Activated CD4-positive, alpha-beta T cell treated with anti-CD3 and anti-CD28 coated beads, Interleukin-2, amount 50 U/mL, for 48 hours (primary cell): ENCODE measurements at places on chromosomes 12 and 14.
A peak's percentile ranks its signal among the peaks of the same experiment; 100 is the strongest.

GRCh38 chr14:52003324-52003723 lies 14.0 kb downstream of the RTRAF start:
- no peak for DNase-seq

DNA sequence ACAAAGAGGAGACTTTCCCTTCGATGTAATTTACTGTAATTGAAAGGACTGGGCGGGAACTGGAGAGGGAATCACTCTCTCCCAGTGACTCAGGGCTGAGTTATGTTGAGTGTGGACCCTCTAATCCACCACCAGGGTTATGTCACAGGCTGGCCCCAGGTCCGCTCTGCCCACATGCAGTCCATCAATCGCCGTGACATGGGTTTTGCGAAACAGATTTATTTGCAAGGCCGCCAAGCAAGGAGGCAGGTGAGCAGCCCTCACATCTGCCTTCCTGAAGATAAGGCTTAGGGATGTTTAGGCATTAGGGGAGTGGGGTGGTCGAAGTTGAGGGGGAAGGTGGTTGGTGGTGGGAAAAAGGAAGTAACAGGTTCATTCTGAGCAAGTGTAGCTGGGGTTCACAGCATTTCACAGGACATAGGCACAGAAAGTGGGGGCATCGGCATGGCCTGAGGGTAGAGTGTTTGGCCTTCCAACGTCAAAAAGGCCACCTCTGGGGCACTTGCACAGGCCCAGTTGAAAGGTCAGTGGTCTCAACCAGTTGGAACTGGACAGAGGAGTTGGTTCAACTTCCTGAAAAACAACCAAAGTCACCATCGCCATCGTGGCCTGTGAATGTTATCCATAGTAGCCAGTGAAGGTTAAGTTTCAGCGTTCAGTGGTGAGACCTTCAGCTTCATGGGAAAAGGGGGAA lies 66.9 kb downstream of the DNAH10 start:
- DNase-seq = no peak

GRCh38 chr12:93706824-93707223 lies 29.6 kb downstream of the CRADD start:
- no peak for DNase-seq

- DNase-seq = no peak
Measured at GRCh38 chr14:61486930-61487495, 165.6 kb downstream of the PRKCH start.

DNA sequence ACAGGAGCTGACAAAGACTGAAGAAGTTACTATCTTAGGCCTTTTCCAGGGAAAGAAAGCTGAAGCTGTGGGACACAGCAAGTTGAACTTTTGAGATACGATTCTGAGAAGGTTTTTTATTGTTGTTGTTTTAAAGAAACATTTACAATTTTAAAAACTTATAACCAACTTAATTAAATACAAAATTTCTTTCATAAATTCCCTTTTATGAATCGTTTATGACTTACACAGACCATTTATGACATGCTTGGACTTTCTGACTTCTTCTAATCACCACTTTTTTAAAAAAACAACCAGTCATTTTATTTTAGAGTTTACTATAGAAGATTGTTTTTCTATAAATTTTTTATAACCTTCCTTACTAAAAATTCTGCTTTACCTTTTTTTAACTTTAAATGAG lies 68.7 kb downstream of the DHRS2 start:
- DNase-seq = no peak

GRCh38 chr12:87196321-87196720 lies 832.9 kb downstream of the C12orf50 start:
- DNase-seq = no peak

DNA sequence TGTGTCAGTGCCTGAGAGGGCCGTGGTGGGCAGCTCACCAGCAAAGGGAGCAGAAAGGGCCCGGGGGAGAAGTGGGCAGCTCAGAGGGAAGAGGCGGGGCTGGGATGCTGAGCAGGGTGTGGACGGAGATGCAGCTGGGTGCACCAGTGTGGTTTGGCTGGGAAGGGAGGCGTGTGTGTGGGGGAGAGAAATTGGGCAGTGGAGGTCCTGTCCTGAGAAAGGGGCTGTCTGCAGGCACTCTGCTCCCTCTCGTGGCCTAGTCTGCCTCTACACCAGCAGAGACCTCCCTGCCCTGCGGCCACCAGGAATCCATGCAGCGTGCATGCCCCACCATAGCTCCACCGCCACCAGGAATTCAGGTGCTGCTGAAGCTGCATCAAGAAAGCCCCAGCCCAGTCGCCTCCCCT lies 6.4 kb downstream of the TMEM121 start:
- DNase-seq = no peak

DNA sequence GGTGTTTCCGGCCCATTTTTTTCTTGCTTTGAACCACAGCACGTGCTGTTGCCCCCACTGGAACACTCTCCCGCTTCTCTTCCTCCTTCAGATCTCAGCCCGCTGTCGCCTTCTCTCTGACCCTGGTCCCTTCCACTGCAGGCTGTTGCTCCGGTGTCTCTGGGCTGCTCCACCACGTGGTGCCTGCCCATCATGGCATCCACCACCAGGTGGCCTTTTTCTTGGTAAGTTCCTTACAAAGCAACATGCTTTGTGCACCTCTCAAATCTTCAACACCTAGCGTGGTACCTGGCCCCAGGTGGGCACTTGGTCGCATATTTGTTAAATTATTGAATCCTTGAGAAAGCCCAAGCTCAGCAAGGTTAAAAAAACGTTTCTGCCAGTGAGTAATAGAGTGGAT lies 19.1 kb downstream of the TUNAR start:
- peak; percentile 22 for DNase-seq

GRCh38 chr12:42570076-42570475 lies 19.5 kb downstream of the PRICKLE1 start:
- no peak for DNase-seq

DNA sequence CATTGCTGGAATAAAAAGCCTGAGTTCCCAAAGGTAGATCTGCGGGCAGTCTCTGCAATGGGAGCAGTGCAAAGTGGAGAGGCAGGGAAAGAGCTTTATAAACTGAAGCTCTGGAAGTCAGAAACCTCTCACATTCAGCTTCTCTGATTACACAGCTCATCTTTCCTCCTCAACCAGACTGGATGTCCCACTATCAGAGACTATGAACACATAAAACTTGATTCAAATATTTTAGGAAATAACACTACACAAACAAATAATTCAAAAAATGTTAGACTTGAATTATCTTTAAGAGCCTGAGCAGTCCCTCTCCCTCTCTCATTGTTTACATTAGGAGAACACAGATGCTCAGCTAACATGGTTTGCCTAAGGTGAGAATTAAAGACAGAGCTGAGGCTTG lies 72.9 kb downstream of the DENND5B start:
- no peak for DNase-seq

DNA sequence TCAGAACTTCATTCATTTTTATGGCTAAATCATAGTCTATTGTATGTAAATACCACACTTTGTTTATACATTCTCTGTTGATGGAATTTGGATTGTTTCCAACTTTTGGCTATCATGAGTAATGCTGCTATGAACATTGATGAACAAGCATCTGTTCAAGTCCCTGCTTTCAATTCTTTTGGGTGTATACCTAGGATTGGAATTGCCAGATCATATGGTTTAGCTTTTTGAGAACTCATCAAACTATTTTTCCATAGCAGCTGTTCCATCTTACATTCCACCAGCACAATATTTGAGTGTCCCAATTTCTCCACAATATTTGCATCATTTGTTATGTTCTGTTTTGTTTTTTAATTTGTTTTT lies 52.3 kb upstream of the CCND2 start:
- DNase-seq = no peak

- peak; percentile 74 for DNase-seq
Measured at GRCh38 chr12:124609041-124609989, 41.9 kb upstream of the NCOR2 start.

DNA sequence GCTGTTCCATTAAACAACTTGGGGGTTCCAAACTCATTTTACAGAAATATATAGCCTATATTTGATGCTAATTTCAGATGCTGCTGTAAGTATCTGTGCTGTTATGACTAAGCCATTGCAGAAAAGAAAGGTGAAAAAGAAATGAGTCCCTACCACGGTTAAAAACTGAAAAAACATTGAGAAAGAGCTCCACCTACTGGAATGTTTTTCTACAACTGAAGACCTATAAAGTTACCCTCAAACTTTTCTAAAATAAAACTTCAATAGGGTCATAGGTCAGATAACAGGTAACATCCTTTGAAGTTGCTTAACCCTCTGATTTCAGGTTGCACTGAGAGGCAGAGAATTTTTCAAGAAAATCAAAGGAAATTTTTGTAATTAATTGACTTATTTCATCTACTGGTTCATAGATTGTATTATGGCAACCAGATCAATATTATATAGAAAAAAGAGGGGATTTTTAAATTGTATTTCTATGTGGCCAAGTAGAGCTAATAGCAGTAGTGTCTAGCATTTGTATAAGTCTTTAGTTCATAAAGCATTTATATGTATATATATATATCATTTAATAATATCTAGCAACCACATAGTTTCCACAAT lies 279.9 kb downstream of the RPS29 start:
- DNase-seq = no peak

GRCh38 chr12:108773798-108774788 lies 42.8 kb upstream of the CORO1C start:
- DNase-seq = no peak

GRCh38 chr14:54676812-54677708 lies 110.1 kb downstream of the SAMD4A start:
- no peak for DNase-seq

DNA sequence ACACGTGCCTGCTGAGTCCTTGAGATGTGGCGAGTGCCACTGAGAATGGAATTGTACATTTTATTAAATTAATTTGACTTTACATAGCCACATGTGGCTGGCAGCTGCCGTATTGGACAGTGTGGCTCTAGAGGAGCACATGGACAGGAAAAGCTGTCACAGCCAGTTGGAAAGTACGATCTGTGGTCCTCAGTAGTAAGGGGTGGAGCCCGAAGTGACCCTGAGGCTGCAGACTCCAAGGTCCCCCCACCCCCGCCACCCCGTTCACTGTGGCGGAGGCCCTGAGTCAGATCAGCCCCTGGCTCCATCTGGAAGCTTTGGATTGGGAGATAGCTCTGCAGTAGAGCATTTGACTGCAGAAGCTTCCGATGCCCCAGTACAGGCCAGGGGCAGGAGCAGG lies 25.8 kb upstream of the BEGAIN start:
- DNase-seq = no peak

DNA sequence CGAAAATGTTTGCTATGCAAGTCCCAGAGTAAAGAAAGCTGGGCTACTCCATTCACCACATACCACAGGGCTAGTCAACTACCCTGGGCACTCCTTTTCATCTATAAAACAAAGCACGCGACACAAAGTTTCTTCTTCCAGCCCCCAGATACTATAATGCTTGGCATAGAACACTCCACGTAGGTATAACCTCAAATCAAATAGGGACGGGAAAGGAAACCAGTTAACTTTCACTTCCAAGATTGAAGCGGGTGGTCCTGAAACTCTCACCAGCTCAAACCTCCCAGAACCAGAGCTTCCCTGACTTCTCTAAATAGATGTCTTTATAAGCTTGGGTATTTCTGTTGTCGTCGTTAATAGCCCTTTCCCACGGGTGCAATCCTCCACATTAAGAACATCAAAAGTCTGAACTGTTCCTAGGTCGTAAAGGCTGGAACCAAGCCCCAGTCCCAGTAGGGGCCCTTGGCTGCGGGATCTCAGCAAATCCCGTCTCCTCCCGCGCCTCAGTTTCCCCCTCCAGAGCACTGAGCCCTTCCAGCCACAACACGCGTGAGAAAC lies 647 bp downstream of the LGMN start:
- no peak for DNase-seq

- DNase-seq = no peak
Measured at GRCh38 chr14:28635387-28635786, 131.2 kb upstream of the FOXG1 start.

DNA sequence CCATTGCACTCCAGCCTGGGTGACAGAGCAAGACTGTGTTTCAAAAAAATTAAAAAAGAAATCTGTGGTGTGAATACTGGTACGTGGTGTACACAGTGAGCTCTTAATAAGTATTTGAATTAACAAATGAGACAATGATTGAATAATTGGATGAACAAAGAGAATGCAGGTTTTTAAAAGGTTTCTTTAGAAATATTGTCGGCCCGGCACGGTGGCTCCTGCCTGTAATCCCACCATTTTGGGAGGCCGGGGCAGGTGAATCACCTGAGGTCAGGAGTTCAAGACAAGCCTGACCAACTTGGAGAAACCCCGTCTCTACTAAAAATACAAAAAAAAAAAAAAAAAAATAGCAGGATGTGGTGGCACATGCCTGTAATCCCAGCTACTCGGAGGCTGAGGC lies 6.6 kb downstream of the HIF1A start:
- no peak for DNase-seq

DNA sequence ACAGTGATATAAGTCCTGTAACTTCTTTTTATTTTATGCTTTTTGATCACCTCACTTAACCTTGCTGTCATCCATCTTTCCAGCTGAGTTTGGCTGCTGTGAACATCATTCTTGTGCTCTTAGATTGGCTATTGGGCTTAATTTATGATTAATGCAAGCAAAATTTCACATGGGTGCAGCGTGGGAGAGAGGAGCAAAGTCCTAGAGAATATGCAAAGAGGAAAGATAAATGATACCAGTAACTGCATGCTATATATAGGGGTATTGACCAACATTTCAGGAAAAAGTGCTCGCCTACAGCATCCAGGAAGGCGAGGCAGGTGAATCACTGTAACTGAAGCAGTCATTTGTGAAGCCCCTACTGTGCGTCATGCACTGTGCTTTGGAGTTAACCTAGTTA lies 153.1 kb downstream of the TMTC2 start:
- DNase-seq = no peak

DNA sequence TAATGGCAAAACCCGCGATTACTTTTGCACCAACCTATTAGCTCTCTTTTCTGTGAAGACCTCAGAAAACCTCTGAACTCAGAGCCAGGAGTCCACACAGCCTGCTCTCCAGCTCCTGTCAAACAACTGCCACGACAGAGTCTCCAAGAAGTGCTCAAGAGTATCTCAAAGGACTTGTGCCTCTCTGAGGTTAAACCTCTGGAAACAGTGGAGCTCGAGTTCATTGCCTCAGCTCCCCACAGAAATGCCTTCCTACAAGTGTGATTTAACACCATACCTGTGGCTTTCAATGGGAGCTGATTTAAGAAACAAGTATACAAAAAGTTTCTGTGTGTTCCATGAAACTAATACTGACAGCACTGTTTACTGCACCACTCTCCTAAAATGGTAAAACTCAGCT lies 20.1 kb downstream of the ACTN1 start:
- DNase-seq = no peak

DNA sequence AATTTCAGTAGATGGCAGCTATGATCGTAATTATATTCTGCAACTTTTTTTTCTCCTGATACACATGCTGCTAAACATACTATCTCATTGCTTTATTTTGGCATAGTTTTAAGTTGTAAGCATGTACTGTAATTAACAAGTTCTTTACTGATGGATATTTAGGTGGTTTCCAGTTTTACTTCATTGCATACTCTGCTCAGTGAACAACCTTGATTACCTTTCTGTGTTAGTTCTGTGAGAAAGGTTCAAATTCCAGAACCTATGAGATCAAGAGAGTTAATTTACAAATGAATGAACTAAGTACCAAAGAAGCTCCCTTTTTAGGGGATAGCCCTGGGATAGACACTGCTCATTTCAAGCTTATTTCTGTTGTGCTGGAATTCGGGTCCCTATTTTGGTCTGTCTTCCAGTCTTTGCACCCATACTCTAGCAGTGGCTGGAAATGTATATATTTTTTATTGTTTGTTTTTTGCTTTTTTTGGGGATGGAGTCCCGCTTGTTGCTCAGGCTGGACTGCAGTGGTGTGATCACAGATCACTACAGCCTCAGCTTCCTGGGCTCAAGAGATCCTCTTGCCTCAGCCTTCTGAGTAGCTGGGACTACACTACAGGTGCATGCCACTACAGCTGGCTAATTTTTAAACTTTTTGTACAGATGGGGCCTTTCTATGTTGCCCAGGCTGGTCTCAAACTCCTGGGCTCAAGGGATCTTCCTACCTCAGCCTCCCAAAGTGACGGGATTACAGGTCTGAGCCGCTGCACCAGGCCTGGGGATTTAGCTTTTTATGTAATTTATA lies 10.6 kb downstream of the PAPOLA start:
- no peak for DNase-seq
